ENCODE measurements at places on chromosomes 1 and 21.

DNA sequence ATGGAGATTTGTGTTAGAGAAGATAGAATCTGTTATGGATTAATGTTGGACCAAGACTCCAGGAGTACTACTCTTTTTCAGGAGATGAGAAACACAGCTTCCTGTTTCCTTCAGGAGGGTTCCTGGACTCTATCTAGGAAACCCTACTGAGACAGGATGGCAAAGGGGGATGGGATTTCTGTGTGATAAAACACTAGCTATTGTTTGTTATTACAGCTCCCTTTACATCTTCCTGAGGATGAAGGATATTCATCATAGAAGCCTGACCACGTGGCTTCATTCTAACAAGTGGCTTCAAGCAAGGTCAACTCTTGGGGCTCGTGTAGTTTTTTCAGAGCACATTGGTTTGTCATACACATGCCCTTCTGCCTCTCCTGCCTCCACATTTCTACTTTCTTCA lies 33.3 kb downstream of the RGL1 start:
- DNase-seq = peak; percentile 94

DNA sequence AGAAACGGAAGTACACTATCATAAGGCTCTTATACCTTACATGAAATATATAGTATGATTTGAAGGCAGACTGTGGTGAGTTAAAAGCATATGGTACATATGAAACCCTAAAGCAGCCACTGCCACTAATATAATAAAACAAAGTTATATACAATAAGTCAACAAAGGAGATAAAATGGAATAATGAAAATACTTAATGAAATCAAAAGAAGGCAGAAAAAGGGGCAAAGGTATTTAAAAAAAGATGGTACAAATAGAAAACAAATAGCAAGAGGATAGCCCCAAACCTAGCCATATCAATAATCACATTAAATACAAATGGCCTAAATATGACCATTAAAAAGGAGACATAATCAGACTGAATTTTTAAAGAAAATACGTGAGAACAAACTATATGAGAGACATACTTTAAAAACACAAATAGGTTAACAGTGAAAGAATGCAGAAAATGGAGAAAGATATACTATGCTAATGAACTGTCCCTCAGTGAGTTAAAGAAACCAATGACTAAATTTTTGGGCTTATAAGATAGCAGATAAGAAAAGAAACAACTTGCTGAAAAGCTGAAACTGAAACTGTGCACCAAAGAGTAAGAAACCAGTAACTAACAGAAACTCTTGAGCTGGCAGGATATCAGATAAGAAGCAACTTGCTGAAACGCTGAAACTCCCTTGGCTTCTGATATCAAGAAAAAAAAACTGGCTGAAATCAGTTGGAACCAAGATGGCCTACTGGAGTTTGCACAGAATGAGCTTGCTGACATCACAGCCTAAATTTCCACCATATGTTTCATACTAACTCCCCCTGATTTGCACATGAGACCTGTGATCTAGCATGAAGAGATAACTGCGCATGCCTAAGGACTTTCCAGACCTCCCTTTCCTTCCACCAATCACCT lies 44.3 kb upstream of the IL10 start:
- DNase-seq = no peak

DNA sequence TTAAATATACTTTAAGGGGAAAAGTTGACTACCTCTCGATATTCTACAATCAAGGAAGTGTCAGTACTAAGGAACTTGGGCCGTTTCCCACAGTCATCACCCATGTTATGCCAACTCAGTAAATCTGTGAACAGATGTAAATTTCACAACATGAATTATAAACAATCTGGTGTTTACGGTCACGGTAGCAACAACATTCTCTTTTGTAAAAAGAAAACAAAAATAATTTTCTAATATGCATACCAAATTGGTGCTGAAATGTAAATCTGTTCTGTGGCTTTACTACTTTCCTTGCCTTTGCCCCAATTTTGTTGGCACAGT lies 1.2 kb downstream of the SH3GLB1 start:
- DNase-seq = no peak

DNA sequence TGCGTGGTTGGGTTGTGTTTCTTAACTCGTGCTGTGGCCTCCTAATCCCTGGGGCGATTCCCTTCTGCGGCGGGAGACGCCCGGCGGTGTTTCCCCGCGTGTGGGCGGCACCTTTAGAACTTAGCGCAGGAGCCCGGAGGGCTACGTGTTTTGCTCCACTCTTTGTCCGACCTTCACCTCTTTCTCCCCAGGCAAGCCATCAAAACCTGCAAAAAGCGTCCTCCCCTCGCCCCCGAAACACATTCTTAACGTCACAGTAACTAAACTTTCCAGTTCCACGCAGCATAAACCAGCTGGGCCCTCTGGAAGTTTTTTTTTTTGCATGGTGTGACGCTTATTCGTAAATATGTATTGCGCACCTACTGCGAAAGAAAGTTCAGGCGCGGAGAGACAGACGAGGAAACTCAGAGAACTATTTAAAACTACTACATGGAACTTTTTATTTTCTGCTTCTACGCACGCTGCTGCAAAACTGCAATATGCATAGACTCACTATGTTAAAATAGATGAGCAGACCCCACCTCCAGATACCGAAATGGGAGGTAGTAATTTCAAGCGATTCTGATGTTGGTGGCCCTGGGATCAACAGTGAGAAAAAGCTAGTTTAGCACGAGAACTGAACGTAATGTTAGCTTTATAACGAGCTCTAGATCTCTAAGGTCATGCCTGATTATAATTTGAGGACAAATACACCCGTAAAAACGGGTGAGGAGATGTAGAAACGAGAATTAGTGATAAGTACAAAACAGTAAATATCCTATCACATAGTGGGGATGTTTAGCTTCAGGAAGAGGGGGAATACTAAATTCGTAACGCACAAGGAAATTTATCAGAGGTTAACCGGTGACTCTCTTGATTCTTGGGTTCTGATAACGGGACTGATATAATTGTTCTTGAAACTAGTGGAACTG lies 920 bp downstream of the MTR start:
- DNase-seq = peak; percentile 26

DNA sequence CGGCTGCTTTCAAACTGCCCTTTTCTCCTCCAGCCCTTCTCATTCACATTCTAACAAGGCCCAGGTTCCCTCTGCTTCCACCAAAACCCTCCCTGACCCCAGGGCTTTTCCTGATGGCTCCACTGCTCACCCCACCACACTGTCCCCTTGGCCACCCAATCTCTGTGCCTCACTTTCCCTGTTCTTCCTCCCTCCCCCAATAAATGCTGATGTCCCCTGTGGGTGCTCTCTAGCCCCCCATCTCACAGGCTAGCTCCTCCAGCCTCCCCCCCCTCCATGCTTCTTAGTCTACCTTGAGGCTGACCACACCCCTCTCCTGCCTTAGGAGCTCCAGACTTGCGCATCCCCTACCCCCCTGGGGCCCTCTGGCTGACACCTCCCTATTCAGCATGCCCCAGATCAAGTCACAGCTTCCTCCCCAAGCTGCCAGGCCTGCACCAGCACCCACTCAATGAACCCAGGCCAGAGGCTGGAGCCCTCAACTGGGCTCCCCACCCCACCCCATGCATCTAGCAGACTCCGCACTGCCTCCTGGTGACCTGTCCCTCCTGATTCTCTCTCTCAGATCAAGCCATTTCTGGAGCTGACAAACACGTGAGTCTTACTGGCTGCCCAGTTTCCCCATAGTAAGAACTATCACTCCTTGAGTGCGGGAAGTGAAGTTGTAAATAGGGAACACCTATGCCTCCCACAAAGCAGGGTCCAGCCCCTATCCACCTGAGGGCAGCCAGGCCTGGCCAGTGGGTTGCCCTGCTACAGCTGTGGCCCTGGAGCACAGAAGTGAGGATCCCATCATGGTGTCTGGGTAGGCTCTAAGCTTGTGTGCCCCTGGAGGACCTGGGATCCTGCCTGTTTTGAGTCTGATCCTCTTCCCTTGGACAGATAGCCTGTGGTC lies 117.9 kb downstream of the DMRTB1 start:
- no peak for DNase-seq

GRCh38 chr1:24327891-24328290 lies 8.7 kb downstream of the GRHL3 start:
- DNase-seq = no peak

GRCh38 chr1:39670689-39671088 lies 1.2 kb downstream of the NT5C1A start:
- DNase-seq = no peak
